GM23248 (cell line): ENCODE measurements at places on chromosomes 11 and 22. TPM values are rescaled to one million over a fixed set of nuclear protein-coding genes. Genes with fewer than 3 reads are reported as not detected.

- peak; percentile 75 for DNase-seq
These were observed 585 bp downstream of the ARHGEF12 start for GRCh38 chr11:120336641-120337354.

DNA sequence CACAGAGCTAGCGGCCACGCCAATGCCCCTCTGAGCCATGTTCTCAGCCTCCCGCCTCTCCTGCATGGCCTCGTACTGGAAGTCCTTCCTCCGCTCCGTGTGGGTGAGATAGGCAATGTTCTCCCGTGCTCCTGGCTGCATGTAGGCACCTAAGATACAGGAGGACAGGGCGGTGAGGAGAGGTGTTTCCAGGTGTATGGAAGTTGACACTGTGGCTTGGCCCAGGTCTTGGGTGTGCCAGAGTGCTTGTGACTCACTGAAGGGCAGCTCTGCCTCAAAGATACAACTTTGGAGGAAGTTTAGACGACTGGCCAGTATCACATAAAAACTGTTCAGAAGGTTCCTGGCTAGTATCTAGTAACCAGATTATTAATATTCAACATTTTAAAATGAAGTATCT is 8.5 kb downstream of the SRRD start:
- no peak for DNase-seq

DNA sequence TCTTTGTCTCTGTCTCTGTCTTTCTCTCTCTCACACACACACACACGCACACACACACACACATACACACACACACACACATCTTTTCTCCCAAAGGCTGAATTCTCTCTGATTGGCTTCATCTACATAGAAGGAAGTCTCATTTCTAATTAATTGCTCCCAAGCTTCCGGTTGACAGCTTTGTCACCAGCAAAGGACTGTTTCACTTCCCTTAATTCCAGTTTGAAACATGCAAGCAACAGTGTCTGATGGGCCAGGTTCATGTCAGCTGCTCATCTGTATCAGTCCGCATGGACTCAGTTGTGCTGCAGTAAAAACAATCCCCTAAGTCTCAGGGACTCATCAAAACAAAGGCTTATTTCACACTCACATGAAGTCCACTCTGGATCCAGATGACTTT is 16.2 kb upstream of the PVALB start:
- DNase-seq = no peak

DNA sequence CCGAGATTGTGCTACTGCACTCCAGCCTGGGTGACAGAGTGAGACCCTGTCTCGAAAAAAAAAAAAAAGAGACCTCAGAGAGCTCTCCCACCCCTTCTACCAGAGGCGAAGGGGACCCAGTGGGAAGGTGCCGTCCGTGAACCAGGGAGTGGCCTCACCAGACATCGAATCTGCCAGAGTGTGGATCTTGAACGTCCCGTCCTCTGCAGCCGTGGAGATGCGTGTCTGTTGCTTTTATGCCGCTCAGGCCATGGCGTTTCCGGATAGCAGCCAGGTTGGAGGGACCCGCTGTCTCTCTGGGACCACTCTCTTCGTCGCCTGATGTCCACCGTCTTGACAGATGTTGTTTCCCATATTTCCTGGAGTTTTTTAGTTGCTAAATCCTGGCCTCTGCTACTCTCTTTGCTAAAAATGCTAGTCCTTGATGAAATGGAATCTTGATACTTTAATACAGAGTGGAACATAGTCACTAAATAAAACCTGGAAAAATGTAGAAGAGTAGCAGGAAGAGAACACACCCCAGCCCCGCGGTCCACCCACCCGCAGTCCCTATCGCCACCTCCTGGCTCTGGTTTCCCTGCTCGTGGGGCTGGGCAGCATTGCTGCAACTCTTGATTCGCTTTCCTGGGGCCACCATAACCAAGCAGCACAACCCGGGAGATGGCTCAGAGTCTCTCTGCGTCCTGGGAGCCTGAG is 12.0 kb upstream of the MUC6 start:
- no peak for DNase-seq

DNA sequence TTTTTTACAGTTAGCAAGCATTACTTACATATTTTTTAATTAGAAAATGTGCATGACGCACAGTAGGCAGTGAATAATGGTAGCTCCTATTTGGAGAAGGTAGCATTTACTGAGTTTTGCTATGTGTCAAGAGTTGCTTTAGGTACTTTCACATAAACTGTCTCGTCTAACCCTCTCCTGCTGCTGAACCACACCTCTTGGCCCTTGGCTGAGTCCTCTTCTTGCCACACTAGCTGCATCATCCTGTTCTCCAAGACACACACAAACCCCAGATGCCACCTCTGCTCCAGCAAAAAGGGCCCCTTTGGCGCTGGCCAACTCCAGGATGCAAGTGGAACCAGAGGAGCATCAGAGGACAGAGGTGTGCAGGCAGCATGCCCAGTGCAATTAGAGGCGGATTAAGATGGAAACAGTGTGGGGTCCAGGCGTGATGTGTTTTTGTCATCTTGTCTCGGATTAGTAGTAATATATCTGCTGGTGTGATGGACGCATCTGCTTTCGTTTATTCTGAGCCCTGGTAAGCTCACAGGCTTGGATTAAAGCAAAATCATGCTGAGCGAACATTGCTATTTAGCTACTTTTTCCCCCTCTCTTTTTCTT is 367.0 kb upstream of the CADM1 start:
- DNase-seq = no peak

The TRIM66 gene
- 1.2 and 1.5 TPM in 2 replicates for polyA plus RNA-seq
